ENCODE measurements at places on chromosomes 1 and 21.

DNA sequence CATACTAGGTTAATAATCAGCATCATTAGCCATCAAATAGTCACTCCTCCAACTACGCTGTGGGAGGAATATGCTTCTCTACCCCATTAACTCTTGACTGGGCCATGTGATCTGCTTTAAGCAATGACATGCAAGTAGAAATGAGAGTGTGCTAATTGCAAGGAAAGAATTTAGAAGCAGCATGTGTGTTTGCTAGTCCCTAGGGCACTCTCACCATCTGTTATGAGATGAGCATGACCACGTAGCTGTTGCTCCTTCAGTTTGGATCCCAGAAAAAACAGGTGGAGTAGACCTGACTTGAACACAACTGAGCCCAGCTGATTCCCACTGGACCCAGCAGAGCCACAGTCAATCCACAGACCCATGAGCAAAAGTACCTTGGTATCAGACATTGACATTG lies 19.7 kb upstream of the RGS7 start:
- peak; percentile 83 for DNase-seq

GRCh38 chr1:245416781-245417180 lies 262.0 kb downstream of the KIF26B start:
- no peak for DNase-seq

DNA sequence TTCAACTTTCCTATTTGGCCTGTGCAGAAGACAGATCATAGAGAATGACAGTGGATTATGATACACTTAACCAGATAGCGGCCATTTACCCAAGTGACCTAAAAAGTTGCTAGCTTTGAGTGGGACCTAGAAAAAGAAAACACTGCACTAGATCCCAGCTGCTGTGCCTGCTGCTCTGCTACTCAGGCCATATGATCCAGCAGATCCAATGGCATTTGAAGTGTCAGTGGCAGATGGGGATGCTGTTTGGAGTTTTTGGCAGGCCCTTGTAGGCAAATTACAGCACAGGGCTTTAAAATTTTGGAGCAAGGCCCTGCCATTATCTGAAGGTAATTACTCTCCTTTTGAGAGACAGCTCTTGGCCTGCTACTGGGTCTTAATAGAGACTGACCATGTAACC lies 74.0 kb upstream of the KCNE2 start:
- no peak for DNase-seq

GRCh38 chr1:61053226-61053711 lies 29.1 kb upstream of the NFIA start:
- DNase-seq: no peak

DNA sequence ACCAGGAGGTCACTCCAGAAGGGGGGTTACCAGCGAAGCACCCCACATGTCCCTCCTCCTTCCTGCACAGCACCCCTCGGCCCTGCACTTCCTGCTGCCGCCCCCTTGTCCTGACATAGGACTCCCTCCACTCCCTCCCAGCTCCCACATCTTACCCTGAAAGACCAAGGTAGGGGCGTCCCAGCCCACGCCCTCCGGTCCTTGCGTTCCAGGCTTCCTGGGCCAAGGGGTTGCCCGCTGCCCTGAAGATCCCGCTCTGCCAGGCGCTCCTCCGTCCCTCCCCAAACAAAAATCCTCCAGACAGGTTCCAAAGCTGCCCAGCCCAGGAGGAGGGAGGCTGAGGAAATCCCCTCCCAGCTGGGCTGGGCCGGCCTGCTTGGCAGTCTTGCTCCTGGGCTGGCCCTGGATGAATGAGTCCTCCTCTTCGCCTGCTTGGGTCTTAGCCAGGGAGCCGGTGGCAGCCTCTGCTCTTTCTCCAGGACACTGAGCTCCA lies at the start of gene RHBDL2:
Gene RHBDL2, minus strand, starts transcription at position 304 of the 493 bp plus-strand sequence. CDS start 22,618 bp downstream, outside the sequence.
- no peak for DNase-seq

DNA sequence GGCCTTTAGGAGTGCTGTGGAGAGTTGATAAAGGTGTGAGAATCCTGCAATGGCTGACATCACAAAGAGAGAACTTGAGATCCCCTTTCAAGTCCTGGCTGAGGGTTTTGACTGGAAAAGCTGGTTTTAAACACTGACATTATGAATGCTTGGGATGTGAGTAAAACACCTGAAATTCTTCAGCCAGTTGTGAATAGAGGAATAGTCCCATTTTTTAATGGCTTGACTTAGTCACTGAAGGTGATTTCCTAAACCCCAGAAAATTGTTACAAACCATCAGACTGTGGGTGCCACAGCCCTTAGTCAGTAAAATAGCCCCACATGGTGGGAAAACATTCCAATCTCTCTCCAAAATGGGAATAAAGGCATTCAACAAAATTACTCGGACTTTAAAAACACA lies 107.7 kb upstream of the LMO4 start:
- DNase-seq: no peak

DNA sequence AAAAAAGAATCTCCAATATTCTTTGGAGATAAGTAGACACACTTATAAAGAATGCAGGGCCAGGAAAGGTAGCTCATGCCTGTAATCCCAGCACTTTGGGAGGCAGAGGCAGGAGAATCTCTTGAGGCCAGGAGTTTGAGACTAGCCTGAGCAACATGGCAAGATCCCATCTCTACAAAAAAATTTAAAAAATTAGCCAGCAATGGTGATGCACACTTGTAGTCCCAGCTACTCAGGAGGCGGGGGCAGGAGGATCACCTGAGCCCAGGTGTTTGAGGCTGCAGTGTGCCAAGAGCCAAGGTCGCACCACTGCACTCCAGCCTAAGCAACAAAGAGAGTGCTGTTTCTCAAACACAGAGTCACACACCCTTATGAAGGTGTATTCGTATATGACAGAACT lies 385.0 kb downstream of the SMYD3 start:
- DNase-seq: no peak

DNA sequence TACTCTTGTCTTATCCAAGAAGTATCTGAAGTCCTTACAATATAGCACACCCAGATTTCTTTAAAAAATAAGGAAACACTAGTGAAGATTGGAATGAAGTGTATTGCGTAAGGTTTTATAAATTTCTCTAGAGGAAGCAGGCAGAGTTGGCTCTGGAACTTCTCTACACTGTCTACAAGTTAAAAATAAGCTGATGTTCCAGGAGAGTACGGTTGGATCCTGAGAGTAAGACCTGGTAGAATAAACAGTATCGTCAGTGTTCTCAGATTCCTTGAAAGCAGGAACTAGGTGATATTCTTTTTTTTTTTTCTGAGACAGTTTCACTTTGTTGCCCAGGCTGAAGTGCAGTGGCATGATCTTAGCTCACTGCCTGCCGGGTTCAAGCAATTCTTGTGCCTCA lies 107.9 kb downstream of the USP25 start:
- no peak for DNase-seq

DNA sequence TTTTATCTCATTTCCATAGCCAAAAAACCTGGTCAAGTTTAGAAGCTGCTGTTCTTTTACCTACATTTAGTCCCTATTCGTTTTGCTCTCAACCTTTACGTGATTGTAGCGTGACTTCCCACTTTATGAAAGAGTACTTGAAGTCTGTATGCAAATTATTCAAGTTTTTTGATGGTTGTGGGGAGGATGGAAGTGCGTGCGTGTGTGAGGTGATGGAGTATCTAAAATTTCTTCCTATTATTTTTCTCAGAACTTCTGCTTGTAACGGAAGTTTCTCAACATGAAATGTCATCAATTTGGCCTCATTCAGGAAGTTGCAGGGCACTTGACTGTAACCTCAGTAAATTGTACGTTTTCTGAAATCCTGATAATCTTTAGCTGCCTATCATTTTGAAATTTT lies 64.0 kb downstream of the SAMSN1 start:
- DNase-seq: no peak

DNA sequence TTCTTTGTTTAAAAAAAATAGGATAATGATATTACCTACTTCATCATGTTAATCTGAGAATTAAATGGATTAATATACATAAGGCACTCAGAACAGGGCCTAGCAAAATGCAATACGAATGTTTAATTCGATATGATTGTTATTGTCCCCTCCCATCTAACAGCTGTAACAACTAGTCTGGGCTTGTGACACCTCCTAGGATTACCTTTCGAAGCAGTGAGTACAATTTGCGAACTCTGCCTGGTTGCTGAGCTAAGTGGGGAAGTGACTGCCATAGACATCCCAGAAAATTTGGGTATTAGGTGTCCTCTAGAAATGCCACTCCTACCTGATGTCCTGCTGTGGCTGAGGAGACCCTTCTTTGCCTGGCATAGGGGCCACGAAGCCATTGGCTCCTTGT lies 3.0 kb downstream of the RASSF5 start:
- no peak for DNase-seq

- no peak for DNase-seq
Observed at GRCh38 chr1:111730706-111731105, 8.5 kb downstream of the INKA2 start.

Measured in NCI-H69 (cell line).